ENCODE measurements at places on chromosomes 12 and 14.

DNA sequence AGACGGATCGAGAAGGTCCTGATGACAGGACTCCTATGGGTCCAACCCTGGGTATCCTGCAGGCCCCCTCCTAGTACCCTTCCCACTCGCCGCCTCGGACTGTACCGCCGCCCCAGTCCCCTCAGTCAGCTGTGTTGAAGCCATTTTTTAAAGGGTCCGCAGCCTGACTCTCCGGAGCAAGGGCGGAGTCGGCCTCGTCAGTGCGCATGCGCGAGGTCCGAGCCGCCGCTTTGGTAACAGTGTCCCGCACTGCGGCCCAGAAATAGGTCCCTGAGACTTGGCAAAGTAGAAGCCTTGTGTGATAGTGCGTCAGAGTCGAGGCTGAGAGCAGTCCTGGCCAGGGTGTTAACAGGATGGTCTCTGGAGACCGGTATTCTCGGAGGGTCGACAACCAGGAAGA, 769.0 kb upstream of the ALG10B start:
- no peak for DNase-seq

DNA sequence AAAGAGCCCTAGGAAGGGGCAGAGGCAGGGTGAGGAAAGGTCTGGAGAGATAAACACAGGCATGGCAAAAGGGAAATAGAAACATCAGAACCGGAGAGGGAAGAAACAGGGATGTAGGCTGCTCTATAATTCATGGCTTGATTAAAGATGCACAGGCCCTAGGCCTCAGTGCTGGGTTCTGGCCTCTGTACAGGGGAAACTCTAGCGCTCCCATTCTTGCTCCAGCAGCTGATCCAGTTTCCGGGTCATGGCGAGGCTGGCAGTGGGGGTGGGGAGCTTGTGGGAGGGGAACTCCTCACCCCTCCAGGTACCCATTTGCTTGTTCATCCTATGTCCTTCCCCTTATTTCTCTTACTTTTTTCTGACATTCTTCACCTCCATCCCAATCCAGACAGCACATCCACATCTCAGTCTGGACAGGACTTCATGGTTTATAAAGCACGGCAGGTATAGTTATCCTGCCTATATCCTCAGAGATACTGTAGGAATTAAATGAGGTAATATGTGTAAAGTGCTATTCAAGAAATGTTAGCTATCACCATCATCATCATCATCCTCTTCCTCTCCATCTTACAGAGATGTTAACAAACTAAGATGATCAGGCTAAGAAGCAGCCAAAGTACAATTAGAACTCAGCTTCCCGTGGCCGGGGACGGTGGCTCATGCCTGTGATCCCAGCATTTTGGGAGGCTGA, 8.0 kb upstream of the GPR84 start:
- no peak for DNase-seq

DNA sequence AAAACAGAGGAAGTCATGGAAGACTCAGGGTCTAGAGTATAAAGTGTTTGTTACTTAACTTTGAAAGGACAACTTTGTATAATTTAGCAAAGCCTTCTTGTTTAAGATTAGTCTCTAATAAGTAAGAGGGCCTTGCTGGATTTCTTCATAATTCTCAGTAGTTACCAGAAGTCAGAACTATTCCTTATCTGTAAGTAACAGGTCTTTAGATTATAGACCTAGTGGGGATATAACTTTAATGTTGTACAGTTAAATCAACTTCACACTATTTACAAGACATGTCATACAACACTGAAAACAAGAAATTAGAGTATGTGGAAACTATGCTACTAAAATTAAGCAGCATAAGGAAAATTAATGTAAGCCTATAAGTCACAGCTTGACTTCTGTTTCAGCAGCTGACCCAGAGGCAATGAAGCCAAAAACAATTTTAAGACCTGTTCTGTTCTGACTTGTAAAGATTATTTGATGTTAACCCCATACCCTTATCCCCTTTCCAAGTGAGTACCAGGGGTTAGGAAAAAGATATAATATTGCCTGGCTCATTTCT, 398.3 kb downstream of the RAD51B start:
- DNase-seq = no peak

- DNase-seq = no peak
Measured at GRCh38 chr12:95184121-95184520, 33.1 kb downstream of the FGD6 start.

GRCh38 chr12:71139153-71139735, 18.6 kb downstream of the TSPAN8 start:
- no peak for DNase-seq

GRCh38 chr14:37474191-37474590, 120.9 kb downstream of the FOXA1 start:
- no peak for DNase-seq

DNA sequence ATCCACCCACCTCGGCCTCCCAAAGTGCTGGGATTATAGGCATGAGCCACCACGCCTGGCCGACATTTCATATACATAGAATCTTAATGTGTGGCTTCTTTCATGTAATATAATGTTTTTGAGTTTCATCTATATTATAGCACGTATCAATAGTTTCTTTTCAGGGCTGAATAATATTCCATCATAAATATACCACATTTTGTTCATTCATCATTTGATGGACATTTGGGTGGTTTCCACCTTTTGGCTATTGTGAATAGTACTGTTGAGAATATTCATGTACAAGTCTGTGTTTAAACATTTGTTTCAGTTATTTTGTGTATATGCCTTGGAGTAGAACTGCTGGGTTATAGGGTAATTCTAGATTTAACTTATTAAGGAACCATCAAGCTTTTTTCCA, 12.0 kb downstream of the ACVR1B start:
- no peak for DNase-seq

- DNase-seq = no peak
Measured at GRCh38 chr12:2068653-2069052, 15.9 kb downstream of the CACNA1C start.
